A549 (cell line): ENCODE measurements at places on chromosomes 3 and 15.

DNA sequence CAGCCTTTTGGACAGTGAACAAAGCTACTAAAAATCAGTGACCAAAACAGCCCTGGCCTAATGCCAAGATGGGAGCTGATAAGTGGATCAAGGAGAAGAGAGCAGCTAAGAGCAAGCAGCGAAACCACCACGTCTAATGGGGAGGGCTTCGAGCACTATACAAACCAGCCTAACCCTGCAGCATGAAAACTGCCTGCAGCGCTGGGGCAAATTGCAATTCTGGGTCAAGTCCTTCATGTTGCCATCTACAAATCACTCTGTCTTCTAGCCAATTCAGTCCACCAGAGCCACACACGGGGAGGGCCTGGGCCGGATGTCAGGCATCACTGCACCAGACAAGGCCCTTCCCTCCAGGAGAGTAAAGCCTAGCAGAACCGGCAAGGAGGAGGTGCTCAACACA is 30.5 kb upstream of the SPATA12 start:
- DNase-seq = no peak

- peak; percentile 46 for DNase-seq
These were observed 90.4 kb upstream of the TSEN2 start for GRCh38 chr3:12393894-12394293.

- DNase-seq = peak; percentile 14
These were observed 19.1 kb upstream of the XYLB start for GRCh38 chr3:38327335-38328009.

DNA sequence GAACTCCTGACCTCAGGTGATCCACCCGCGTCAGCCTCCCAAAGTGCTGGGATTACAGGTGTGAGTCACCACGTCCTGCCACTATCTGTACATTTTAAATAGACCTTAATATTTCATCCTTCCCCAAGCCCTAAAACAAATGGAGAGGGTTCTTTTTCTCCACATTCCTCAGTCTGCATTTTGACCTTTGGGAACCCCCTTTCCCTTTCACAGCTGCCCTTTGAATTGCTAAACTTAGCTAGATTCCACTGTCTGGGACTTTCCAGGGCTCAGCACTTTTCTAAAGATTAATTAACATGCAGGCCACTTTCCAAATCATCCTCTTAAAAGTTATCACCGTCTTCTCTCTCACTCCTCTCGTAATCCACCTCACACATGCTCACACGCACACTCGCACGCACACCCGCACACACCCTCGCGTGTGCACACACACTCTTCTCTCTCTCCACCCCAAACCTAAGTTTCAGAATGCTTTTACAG is 124.2 kb downstream of the TMCO5A start:
- DNase-seq = no peak

DNA sequence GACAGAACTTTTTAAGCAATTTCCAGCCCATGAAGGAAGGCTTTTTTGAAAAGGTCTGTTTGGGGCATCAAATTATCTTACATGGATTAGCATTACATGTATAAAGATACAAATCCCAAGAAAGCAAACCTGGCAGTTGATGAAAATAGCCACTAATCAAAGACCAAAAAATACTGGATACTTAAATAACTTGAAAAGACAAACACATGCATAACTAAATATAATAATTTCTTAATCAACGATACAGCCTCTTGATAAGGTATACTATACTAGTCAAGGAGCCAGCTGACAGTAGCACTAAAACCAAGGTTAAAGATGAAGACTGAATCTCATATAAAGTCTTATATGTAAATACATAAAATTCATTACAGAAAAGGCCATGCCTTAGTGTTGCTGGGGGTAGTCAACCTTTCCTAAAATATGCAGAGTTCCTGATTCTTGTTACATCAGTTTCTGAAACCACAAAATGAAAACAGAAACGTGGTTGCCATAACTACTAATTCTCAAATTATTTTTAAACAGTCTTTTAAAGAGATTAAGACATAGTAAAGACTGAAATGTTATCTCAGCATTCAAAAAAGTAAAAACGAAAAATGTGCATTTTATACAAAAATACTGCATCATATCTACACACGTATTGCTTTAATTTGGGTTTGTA is 2.0 kb downstream of the ANKRD28 start:
- DNase-seq = no peak

- DNase-seq = peak; percentile 26
These were observed 40.8 kb upstream of the IQCF6 start for GRCh38 chr3:51819709-51820406.

GRCh38 chr15:87608238-87609028 is 648.1 kb downstream of the NTRK3 start:
- DNase-seq = no peak

- no peak for DNase-seq
These were observed 74.9 kb downstream of the RAD18 start for GRCh38 chr3:8888301-8888915.
